ENCODE measurements at places on chromosomes 13 and 19.

GRCh38 chr19:58586133-58586765, 13.1 kb upstream of the MZF1 start:
- no peak for DNase-seq

DNA sequence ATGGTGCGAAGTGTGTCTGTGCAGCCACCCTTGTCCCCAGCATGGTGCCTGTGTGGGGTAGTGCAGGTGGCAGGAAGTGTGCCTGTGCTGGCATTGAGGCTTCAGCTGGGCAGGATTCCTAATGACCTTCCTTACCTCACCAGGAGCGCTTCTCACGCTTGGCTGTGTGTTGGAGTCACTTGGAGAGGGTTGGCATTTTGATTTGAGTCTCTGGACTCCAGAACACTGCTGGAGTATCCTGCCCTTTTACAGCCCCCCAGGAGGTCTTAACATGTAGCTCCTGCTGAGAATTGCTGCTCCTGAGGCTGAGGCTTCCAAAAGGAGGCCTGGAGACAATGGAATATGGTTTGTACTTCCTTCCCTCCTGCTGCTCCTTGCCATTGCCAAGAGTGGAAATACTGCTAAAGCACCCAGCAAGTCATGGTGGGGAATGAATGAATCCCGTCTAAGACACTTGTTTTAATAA, 87.1 kb downstream of the ARHGEF7 start:
- no peak for DNase-seq

DNA sequence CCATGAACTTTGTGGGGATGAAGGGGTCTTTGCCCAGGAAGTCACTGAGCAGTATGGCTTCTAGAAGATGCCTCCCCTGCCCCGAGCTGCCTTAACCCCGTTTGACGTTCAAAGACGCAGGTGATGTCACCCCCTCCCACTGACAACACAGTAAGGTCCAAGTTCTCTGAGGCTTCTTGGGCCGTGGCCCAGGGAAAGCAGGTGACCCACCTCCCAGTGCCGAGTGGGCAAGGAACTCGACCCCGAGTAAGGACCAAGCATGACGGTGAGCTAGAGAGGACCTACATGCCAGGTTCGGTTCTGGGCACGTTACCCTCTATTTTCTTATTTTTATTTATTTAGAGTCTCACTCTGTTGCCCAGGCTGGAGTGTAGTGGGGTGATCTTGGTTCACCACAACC, 81.3 kb downstream of the SLC6A16 start:
- DNase-seq, result no peak

DNA sequence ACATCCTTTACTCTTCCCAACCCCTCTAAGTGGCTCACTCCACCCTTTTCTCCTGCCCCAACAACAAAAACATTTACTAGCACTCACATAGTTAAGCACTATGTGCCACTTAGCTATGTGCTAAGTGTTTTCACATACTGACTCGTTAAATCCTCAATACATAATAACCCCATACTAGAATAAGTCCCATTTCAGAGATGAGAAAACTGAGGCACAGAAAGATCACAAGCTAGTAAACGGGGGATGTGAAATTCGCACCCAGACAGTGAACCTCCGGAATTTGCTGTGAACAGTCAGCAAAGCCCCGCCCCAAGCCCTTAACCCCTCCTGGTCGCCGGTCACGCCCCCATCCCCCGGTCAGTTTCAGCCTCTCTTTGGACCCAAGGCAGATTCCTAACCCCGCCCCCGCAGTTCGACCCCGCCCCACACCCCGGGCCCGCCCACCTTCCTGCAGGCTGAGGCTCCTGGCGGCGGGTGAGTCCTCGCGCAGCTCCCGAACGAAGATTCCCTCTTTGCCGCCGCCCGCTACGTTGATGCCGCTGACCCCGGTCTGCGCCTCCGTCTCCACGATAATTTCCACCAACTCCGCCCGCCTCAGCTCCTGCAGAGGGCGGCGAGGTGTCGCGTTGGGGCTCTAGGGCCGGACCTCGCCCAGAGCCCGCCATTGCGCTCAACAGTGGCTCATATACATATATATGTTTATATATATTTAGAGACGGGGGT, 9.8 kb downstream of the PRX start:
- peak; percentile 77 for DNase-seq

DNA sequence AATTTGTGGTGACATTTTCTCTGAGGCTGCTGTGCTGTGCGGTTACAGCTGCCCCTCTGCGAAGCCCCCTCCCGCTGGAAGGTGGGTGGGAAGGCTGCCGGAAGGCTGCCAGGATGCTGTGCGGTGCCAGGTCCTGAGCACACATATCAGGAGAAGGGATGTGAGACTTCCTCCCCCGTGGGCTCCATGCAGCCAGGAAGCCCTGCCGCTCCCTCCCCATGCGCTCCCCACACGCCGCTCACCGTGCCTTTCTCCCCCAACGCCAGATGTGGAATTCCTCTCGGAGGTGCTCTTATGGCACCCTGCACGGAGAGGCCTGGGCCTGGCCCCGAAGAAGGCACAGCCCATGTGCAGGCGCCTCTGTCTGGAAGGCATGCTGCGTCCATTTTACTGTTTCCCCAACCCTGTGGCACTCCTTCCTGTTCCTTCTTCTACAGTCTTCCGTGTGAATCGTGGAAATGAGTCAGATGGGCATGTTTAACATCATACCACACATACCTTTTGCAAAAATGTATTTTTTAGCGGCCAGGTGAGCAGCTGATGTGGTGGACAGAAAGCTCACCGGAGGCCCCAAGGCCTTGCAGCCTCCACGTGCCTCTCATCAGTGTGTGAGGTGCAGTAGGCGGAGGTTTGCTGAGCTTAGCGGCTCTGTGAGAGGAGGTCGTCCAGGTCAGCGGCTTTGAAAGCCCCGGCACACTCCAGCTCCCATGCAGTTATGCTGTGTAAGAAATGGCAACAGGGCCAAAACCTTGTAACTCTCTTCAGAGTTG, 88.0 kb downstream of the ATP11A start:
- DNase-seq, result no peak

- DNase-seq, result no peak
Measured at GRCh38 chr19:19480688-19481087, 34.7 kb downstream of the TSSK6 start.

DNA sequence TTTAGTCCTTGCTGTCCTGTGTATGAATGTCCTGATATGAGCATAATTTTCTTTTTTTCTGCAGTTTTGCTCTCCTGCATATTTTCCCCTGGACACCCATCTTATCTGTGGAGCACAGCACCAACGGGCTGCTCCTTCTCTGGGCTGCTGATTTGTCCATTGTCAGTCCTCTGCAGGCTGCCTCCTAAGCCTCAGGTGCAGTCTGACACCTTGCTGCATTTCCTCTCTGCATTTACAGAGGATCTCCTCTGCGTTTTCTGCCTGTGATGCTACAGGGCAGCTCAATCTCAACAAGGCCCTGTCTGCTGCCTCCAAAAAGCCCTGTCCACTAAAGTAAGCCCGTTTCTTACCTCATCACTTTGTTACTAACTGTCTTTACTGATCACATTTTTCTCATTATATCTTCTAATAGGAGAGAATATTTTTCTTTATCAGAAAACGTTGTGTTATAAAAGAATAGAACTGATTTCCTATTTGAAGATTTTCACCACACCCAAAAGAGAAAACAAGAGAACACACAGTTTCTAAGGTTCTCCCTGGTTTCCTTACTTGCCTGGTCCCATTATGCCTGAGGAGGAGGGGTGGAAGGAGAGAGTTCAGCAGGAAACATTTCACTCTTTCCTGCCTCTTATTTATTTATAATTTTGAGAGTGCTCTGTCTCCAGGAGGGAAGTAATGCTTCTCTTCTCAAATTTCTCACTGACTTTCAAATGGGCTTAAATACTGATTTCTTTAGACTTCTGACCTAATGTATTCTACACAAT, 65.6 kb upstream of the TDRD3 start:
- DNase-seq, result no peak

GRCh38 chr13:92187378-92187989, 789.1 kb downstream of the GPC5 start:
- DNase-seq, result no peak

GRCh38 chr19:1470305-1471009, 8.6 kb downstream of the C19orf25 start:
- DNase-seq, result peak; percentile 63

GRCh38 chr13:112724788-112725345, 35.0 kb downstream of the ATP11A start:
- no peak for DNase-seq

GRCh38 chr19:7421941-7422744, 66.7 kb downstream of the PEX11G start:
- DNase-seq, result no peak

GRCh38 chr13:98559169-98559568, 17.7 kb downstream of the STK24 start:
- DNase-seq, result no peak

- no peak for DNase-seq
Measured at GRCh38 chr13:21354721-21355120, 104.4 kb downstream of the ZDHHC20 start.

DNA sequence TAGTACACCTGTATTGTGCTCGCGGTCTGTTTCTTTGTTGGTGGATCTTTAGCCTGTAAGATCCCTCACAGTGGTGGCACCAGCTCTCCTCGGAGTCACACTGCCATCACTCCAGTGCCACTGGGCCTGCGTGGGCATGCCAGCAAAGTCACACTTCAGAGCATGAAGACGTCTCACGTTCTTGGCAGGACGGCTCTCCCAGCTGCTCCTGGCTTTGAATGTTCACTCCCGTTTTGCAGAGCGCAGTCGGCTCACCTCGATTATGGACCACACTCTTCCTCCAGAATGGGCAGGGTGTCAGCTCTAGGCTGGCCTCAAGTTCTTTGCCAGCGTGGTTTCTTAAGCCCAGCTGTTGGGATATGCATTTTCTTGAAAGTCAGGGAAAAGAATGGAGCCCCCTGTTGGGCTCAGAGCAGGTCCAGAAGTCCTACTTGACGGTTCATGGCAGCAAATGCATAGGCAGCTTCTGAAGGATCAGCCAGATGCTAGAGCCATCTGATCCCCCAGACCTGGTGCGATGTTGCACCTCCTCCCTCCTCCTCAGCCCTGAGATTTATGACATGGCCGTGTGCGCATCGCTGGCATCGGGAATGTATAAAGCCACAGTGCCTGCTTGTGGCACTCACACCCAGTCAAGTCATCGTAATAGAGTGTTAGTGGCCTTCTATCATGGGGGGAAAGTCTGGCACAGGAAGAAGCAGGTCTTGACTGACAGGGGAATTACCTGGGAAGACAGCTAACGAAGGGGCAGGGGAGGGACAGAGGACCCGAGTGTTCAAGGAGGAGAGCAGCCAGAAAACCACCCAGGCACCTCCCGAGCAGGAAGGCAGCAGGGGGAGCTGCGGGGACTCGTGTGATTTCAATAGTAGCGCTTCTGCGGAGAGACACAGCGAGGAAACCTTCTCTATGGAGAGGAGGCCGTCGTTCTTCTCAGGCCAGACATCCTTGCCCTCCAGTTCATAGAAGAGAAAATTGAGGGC, 40.2 kb upstream of the NPAS1 start:
- no peak for DNase-seq

DNA sequence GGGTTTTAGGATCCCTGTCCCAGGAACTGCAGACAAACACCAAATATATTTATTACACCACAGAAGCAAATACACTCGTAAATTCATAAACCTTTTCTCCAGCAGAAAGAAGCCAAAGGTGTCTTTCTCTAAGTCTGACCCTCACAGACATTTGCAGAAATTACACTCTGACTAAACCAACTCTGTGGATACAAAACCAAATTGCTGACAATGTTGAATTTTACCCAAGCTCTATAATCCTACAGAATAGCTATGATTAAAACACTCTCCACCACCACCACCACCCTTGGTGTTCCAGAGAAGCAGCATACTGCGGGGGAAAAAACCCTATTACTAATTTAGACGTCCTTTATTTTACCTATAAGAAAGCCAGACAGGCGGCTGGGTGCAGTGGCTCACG, 5.2 kb downstream of the ZNF564 start:
- no peak for DNase-seq

DNA sequence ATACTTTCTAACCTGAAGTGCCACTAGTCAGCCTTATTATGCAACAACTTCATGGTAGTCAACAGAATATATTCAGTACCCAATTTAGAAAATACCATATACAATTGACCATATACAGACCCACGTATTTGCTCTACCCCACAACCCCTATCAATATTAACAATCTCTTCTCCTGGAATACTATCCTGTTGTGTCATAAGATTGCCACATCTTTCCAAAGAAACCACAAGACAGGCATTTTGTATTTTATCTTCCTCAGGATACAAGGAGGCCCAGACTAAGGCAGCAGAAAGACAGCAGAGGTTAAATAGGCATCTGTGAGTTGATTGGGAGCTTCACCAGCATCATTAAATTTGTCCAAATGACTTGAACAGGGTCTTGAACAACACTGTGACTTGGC, 4.5 kb downstream of the SPART start:
- no peak for DNase-seq

GRCh38 chr13:25990801-25991200, 61.0 kb downstream of the SHISA2 start:
- no peak for DNase-seq

DNA sequence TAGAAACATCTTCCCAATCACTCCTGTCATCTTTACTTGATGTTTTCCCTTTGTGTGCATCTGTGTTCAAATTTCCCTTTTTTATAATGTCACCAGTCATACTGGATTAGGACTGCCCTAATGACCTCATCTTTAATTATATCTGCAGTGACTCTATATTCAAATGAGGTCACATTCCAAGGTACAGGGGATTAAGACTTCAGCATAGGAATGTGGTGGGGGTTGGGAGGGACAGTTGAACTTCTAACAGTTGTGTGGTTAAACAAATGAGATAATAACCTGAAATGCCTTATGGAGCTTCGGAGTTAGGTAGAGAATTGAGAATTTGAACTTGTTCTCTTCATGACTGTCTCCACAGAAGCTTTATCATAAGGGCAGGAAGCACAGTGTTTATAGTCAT, 23.0 kb downstream of the PAN3 start:
- DNase-seq, result no peak

- peak; percentile 54 for DNase-seq
Measured at GRCh38 chr19:14505488-14506239, 9.7 kb upstream of the GIPC1 start.

- no peak for DNase-seq
Measured at GRCh38 chr13:110538632-110539031, 22.9 kb downstream of the RAB20 start.

GRCh38 chr13:96762876-96763275, 231.4 kb downstream of the OXGR1 start:
- DNase-seq, result no peak

DNA sequence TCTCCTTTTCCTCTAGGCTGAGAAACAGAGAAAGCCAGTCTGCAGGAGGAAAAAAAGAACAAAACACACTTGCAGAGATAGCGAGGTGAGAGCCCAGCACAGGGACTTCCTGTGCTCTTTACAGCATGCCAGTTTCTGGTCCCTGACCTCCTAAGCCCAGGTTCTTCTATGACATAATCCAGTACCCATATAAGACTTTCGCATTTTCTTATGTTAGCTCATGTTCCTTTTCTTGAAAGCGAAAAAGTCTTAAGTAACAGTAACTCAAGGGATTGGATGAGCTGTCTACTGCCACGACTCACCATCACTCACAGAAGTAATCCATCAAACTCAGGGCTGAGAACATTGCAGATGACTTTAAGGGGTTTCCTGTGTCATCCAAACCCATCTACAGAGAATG, 17.4 kb downstream of the CCDC70 start:
- no peak for DNase-seq

- DNase-seq, result no peak
Measured at GRCh38 chr13:23617551-23618024, 47.4 kb downstream of the TNFRSF19 start.

Data from stimulated activated naive CD4-positive, alpha-beta T cell treated with Interleukin-2 at 50 U/mL for 16 hours (primary cell).